NCI-H524 treated with DMSO at 0.1 percent for 48 hours (cell line): ENCODE measurements at places on chromosomes 7 and 10.

- no peak for DNase-seq
These were observed 565 bp downstream of the ATP5MK start for GRCh38 chr10:103395754-103396066.

DNA sequence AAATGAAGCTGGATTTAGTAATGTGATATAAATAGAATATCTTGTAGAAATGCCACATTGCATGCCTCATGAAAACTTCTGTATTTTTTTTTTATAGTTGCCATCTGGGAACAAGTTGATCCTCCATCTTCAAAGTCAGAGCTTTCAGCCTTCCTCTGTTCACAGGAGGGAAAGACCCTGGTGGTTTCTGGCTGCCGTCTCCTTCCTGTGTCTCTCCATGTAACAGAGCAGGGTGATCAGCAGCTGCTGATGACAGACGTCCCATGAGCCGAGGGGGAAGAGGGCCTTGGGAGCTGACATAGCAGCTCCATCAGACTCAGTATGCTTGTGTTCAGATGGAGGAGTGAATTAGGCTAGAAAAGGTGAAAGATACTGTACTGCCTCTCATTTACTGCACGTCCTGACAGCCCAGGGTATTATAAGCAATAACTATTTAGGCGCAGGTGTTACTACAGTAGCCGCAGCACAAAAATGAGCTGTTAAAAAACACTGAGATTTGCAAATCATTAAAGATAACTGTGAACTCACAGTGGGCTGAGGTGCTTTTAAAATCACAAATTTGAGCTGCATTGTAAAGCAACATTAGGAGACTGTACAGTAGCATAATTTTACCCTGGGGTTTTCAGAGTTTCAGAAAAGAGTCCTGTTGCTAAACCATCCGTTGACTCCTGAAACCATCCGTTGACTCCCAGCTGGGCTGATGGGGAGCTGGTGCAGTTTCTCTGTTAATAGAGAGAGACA is 103.3 kb downstream of the CFAP58 start:
- DNase-seq: no peak

DNA sequence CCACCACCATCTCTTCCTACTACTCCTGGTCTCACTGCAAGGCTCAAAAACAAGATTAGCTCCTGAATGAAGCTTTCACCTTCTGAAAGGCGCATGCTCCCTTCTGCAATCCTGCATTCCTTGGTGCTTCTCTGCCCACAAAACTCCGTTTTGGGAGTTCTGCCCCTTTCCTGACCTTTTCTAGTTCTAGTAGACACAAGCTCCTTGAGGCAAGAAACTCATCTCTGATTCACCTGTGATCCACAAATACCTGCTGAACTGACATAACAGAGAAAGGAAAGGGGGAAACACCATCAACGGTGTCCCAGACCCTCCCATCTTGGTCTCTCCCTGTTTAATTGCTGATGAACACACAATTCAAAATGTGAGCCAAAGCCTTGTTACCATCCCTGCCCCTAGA is 64.0 kb upstream of the EGR2 start:
- no peak for DNase-seq

- DNase-seq: no peak
These were observed 444.6 kb downstream of the REEP3 start for GRCh38 chr10:63965846-63966245.

- DNase-seq: no peak
These were observed 144.0 kb upstream of the RET start for GRCh38 chr10:42932735-42933447.

DNA sequence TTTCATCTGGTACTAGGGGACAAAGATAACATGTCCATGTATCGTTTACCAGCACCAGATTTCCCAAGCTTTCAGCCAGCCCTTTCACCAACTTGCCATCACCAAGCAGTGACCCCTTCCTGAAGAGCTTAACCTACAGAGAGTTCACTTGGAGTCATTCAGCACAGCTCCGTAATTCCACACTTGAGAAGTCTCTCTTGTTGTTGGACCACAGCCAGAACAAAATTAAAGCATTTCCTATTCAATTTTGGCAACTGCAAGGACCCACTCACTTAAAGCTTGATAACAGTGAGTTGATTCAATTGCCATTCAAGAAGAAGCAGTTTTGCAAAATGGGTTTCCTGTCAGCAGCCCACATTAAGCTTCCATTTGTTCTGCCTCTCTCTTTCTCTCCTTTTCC is 88.5 kb upstream of the LRRTM3 start:
- no peak for DNase-seq

- DNase-seq: no peak
These were observed 92.8 kb upstream of the MTPN start for GRCh38 chr7:136069840-136070529.

GRCh38 chr7:141397236-141398163 is 153.7 kb upstream of the AGK start:
- no peak for DNase-seq

DNA sequence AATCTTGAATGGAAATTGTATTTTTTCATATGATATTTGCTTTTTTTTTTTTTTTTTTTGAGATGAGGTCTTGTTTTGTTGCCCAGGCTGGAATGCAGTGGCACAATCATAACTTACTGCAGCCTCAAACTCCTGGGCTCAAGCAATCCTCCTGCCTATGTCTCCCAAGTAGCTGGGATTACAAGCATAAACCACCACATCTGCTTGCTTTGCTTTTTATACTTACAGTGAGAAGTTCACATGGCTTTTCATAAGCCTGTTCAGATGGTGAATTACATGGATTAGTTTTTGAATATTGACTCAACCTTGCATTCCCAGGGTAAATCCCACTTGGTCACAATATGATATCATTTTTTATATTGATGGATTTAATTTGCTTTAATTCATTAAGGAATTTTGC is 22.0 kb downstream of the LRRD1 start:
- DNase-seq: no peak

- no peak for DNase-seq
These were observed 17.3 kb upstream of the PRKAR2B start for GRCh38 chr7:107027208-107027607.

DNA sequence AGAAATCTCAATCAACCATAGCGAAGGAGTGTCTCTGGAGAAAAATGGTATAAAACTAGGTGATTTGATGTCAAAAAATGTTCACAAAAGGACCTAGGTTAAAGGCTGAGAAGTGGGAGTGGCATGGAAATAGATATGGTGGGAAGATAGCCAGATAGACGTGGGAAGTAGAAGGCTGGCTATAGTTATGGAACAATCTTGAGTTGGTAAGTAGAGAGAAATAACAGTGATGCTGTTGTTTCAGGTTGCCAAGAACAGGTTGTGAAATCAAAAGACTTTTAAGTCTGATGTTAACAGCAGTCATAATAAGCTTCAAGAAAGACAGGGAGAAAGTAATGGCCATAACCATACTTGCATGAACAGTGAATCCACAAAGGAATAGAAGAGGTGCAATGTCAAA is 106.1 kb upstream of the RSU1 start:
- DNase-seq: no peak

DNA sequence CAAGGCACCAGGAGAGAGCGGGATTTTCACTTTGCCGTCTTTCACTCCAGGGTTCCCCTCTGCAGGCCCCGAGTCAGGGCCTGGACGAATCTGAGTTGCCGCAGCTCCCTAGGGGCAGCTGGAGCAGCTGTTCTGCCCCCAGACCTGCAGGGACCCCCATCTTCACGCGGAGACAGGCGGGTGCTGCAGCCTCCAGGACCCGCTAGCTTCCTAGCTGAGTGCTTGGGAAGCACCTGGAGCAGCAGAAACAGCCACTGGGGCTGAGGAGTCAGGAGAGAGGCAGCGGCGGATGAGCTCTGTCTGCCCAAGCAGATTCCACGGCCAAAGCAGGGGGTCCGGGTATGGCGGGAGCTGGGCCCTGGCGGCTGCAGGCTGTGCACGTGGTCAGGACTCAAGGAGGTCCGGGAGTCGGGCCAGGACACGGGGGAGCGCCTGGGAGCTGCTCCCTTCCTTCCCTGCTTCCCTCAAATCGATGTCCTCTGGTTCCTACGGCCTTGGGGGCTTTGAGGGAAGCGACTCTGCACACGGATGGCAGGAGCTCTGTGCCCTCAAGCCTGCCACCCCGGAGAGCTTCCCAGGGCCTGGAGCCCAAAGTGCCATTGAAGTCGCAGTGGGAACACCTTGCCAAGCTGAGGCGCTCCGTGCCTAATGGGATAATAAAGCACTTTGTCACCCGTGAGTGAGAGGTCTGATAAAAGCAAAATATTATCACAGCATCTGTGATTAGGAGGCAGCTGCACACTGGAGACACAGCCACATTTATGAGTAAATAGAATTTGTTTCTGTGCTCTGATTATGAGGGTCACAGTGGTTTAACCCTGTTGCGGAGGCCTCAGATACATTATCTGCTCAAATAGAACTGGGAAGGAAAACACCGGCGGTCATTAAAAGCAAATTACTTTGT is 17.2 kb downstream of the MNX1 start:
- DNase-seq: no peak

DNA sequence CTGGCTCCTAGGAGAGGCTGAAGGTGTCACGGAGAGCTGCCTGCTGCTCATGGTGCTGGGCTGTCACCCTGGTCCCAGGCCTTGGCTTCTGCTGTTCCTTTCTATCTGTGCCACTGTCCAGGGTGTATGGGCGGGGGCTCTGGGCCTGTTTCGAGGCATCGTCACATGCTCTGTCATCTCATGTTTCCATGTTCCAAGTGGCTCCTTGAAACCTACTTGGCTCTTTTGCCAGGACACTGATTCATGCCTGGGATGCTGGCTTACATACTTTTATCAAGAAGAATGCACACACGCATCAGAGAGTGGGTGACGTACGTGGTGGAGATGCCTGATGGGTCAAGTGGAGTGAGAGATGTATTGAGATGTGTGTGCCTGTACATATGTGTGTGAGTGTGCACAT is 50.9 kb downstream of the ADCY1 start:
- no peak for DNase-seq

- no peak for DNase-seq
These were observed 3.9 kb downstream of the HIP1 start for GRCh38 chr7:75734586-75735458.

DNA sequence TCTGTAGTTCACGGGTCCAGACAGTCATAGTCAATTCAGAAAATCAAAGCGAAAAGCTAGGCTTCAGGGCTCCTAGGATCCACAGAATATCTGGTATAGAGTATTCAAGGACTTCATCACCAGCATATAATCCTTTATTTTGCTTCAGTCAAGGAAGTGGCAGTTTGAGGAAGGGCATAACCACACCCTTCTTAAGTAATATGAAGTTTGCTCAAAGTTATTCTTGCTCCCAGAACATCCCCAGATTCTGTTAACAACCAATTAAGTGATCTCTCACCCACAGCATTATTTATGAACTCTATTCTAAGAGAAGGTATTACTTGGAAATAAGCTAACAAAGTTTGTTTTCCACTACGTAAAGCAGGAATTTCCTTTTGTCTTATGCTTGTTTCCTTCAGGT is 13.2 kb downstream of the CWF19L1 start:
- no peak for DNase-seq

DNA sequence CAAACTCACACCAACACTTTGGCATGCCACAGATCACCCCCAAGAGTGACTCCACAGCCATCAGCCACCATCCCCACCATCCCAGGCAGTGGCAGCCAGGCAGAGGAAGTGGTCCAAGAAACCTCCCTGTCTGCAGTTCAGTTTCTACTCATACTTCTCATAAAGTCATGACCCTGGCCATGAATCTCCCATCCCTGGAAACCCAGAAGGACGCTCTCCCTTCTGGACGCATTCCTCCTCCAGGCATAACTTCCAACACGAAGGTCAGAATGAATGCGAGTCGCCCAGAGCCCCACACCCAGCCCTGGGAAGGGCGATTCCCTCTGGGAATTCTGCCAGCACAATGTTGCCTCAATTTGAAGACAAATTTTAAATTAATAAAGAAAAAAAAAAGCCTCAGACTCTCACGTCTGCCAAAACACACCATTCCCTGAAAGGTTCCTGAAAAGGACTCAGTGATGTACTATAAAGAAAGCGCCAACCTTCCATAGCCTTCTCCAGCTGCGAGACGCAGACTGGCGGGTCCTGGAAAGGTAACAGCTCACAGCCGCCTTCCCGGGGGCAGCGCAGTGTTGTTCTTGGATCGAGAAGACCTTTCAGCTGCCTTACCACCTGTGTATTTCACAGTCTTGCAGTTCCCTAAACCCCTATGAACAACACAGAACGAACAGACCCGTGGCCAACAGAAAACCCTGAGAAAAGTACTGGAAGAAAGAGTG is 307.6 kb downstream of the FRMD4A start:
- DNase-seq: no peak

DNA sequence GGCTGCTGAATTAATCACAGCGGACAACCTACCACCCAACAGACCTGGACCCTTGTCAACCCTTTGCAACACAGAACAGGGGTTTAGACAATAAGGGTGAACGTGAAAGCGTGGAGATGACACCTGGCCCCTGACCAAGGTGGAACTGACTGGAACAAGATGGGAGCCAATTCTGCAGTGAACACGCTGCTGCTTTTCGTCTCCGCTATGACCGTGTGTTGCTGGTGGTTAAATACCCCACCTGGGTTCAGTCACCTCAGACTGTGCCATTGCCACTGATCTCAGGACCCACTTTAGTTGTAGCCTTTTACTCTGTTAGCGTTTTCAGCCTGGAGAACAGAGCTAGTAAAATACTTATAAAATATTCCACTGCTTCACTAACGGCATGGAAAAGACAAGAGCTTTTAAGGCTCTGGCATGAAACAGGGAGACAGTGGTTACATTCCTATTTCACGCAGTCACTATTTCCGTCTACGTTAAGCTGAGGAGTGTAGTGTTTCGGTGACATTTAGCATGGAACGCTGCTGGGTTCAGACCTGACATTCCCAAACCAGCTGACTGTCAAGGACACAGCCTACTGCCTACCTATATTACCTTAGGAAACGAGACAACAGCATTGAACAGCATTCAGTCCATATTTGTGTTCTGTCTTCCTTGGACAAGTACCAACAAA is 119.5 kb upstream of the PRSS1 start:
- DNase-seq: no peak

- DNase-seq: no peak
These were observed 137.8 kb downstream of the MAPK8 start for GRCh38 chr10:48444266-48444665.

DNA sequence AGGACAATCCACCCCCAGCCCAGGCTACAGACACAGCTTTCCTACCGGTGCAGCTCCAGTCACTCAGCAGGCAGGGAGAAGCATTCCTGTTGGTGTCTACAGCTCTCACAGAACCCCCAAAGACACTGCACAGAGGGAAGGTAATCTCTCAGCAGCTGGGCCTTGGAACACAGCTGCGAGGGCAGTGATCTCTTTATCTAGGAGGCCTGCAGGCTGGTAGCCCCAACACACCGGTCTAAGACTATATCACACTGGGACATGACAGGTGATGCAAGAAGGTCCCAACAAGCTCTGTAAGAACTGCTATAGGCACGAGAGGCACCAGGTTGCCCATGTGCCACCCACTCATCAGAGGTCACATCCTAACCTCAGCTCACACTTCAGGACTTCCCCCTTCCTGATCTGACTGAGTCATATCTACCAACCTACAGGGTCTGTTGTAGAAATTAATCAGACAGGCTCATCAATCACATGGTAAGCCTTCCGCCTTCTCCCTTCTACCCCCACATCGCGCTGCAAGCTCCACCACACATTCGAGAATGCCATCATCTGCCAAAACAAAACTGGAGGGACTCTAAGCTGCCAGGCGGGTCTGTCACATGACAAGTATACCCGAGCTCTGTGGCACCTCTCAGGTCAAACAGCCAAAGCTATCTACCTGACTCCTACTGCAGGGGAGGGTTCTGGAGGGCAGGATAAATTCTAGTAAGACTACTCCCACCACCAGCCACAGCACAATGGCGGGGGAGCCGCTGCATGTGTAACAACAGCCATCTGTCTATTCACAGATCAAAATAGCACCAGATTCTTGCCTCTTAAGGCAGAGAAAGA is 26.1 kb downstream of the FAM53B start:
- DNase-seq: no peak
